Stimulated activated CD4-positive, alpha-beta T cell treated with anti-CD3 and anti-CD28 coated beads, Interleukin-4, amount 100 ng/mL, for 1 hour (primary cell): ENCODE measurements at places on chromosomes 2 and 18.

DNA sequence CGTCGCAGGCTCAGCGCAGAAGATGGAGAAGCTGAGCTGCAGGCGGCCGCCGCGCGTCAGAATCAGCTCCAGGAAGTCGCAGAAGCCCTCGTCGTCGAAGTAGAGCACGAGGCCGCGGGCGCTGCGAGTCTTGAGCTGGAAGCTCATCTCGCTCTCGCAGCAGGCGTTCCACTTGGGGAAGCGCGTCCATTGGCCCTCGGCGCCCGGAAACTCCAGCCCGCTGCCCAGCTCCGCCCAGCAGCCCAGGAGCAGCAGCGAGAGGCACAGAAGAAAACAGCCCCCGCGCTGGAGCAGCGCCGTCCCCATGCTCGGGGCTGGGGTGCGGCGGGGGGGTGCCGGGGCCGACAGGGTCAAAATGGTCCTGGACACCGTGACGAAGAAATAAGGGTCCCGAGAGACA is 4.0 kb downstream of the NRXN1 start:
- no peak for DNase-seq

DNA sequence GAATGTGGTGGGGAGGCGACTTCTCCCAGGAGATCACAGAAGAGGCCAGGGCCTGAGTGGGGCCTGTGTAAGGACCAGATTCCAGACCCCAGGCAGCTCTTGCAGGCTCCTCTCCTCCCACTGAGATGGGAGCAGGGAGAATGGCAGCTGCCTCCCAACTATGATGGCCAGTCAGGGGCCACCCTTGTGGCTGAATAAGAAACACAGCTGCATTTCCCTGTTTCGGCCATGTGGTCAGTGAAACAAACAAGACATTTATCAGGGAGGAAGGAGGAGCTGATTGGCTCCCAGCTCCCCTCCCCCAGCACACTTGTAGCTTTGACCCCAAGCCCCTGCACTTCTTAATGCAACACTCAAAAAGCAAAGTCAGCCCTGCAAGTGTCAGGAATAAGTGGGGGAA is 143.5 kb downstream of the CELF4 start:
- no peak for DNase-seq

- no peak for DNase-seq
Measured at GRCh38 chr2:169105476-169105875, 36.1 kb downstream of the DHRS9 start.

- DNase-seq: no peak
Measured at GRCh38 chr2:194166818-194167217, 1490.2 kb upstream of the SLC39A10 start.

GRCh38 chr2:227164763-227165291 is 403 bp downstream of the COL4A3 start:
- DNase-seq: no peak

GRCh38 chr2:75012080-75012479 is 53.6 kb downstream of the POLE4 start:
- DNase-seq: no peak

- no peak for DNase-seq
Measured at GRCh38 chr2:6845903-6846302, 19.8 kb downstream of the CMPK2 start.
